Mammary epithelial cell (primary cell): ENCODE measurements at places on chromosomes 5 and 9.

DNA sequence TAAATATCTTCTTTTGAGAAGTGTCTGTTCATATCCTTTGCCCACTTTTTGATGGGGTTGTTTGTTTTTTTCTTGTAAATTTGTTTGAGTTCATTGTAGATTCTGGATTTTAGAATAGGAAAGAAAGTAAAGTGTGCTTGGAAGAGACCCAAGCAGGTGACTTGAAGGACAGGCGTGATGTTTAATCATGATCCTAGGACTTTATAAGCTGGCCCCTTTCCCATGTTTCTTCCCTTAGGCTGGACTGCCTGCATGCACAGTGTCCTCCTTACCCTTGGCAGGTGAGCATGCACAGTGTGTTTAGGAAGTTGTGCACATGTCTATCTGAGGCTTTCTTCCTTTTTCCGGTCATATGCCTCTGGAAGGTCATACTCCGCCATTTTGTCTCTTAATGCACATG, 61.3 kb downstream of the ISOC1 start:
- DNase-seq, result no peak

GRCh38 chr9:14236591-14236990, 77.3 kb downstream of the NFIB start:
- no peak for DNase-seq

DNA sequence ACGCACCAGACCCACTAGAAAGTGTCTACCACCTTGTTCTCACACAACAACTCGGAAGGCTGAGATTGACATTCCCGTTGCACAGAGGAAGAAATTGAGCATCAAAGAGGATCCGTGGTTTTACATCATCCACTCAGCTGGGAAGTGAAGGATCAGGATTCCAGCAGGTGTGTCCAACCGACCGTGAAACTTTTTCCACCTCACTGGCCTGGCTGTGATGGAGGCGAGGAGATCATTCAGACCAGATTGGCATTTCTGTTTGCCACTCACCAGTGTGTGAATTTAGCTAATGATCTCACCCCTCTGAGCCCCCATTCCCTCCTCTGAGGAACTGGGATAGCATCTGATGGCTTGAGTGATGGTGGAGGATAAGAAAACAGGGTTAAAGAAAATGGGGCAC, 46.7 kb upstream of the CPLX2 start:
- no peak for DNase-seq

- peak; percentile 27 for DNase-seq
These were observed 31.1 kb downstream of the SLC35A4 start for GRCh38 chr5:140595538-140596300.

GRCh38 chr9:107465467-107466451, 23.8 kb downstream of the KLF4 start:
- peak; percentile 50 for DNase-seq

DNA sequence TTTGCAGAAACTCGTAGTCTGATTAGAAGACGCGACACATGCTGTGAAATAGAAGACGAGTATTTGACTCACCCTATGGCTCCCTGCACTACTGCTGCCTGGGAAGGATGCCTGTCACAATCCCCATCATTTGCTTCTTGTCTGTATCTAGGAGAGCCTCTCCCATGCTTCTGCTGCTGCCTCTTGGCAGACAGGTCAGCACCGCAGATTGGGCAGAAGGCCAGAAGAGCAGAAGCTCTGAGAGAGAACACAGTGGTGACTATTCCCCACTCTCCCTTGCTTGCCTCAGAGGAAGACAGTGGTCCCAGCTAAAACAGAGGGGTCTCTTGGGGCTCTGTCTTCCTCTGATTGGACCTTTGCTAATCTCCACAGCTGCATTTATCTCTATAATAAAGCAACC, 84.0 kb upstream of the SMIM32 start:
- DNase-seq, result no peak

DNA sequence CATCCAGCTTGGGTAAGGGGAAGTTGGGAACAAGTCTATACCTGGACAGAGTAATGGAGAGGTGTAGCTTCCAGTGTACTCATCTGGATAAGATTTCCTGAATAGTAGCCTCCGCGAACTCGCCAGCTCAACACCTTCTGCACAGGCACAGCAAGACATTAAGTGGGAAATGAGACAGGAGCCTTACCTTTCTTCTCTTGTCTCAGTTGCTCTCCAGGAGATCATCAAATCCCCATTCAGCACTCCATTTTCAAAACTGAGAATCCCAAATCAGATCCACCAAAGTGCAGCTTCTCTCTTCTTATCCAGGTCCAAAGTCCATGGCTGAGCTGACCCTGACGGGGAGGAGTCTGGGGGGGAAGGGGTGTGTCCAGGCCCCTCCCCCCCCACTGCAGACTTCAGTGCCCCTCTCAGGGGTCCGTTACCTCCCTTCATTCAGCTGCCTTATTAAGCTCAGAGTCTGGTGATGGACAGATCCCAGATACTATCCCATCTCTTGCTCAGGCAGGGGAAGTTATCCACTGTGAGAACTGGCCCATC, 5.9 kb upstream of the MGAT1 start:
- peak; percentile 40 for DNase-seq

DNA sequence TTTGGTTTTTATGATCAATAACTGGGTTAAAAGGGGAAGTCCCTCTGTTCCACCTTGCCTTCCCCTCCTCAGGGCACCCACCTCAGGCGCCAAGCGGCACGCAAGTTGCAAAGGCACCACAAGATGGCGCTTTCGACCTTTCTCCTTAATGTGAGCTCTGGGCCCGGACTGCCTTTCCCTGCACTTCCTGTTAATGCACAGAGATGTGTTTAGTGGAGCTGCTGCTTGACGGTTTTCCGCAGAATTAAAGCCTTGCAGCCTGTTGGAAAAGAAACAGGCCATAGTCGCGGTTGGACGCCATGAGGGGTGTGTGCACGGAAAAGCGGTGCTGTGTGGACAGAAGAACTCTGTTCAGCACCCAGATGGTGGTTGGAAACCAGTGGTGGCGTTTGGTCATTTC, 17.9 kb downstream of the CXCL14 start:
- peak; percentile 55 for DNase-seq

GRCh38 chr5:132812781-132813598, at the start of gene SOWAHA:
SOWAHA (plus strand) TSS chr5:132813302; CDS start chr5:132813622, 320 bp downstream.
- DNase-seq, result no peak

- peak; percentile 51 for DNase-seq
These were observed 68.9 kb downstream of the PRDM6 start for GRCh38 chr5:123157791-123158581.

DNA sequence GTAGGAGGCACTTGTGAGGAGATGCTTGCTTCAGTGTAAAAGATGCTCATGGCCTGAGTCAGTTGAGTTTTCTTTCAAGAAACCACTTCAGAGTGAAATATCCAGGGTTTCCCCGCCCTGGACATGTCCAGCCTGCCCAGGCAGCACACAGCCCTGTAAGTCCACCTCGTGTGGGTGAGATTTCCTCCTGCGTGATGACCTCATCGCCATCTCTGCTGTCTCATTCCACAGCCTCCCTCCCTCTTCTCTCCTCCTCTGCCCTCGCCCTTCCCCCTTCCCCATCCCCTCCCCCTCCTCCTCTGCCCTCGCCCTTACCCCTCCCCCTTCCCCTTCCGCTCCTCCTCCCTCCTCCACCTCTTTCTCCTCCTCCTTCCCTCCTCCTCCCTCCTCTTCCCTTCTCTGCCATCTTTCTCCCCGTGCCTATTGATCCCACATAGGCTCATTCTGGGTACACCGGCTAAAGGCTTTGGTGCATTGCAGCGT, 34.0 kb upstream of the NCS1 start:
- DNase-seq, result peak; percentile 97

DNA sequence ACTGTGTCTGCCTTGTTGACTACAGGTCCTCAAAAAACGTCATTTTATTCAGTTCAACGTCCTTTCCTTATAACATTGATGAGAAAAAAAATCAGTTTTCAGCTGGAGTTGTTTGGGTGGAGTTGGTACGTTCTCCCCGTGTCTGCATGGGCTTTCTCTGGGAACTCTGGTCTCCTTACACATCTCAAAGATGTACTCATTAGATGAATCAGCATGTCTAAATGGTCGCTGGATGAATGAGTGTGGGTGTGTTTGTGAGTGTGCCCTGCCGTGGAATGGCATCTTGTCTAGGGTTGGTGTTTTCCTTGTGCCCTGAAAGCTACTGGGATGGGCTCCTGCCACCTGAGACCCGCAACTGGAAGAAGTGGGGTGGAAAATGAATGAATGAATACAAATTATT, 30.1 kb downstream of the EGR1 start:
- DNase-seq, result peak; percentile 51

DNA sequence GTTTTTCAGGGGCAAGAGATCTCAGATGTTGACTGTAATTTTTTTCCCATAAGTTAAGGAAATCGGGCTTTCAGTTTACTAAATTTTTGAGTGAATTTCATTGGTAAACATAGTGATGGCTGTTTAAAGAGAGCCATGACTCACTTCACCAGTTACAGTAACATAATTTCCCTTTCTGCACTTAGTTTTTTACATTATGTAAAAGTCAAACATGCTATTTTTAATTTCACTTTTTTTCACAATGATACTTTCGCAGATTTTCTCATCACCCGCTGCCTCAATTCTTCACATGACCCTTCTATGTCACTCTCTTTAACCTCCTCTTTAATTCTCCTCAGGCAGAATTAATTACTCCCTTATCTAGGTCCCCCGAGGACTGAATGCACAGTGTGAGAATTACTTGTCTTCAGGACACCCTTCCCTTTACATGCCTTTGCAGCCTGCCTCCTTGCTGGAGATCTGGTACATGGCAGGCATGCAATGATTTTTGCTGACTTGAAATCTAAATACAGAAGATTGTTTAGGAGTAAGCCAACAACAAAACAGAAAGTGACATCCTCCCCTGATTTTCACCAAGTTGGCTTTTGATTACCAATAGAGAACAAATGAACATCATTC, 217.5 kb upstream of the S1PR3 start:
- DNase-seq, result no peak

- no peak for DNase-seq
These were observed 369.4 kb upstream of the DMAC1 start for GRCh38 chr9:8168916-8169438.

DNA sequence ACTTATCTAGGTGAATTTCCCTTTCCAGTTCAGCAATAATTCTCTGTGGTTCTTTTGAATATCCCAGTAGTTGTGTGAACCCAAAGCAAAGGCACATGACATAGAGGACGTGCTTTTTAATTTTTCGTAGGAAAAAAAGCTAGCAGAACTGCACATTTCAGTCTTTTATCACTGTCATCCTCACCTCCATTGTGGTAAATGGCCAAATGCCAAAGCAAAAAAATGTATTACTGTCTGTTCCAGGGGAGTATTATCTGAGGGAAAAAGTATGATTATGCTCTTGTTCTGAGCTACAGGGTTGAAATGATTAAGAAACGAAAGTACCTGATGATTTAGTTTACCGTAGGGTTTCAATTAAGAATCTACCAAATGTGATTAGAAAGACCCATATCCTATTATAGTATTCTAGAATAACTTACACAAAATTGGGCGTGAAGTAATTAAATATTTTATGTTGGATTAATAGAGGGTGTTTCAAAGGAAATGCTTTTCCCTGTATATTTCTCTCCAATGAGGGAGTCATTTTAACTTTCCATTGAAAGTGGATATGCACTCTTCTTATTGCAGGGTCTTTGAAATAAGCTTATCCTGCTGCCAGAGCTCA, 62.7 kb downstream of the CAVIN4 start:
- DNase-seq, result no peak

- DNase-seq, result no peak
These were observed 1967.1 kb upstream of the WWC1 start for GRCh38 chr5:166324372-166324771.

GRCh38 chr9:79257228-79257781, 314.5 kb upstream of the TLE4 start:
- DNase-seq, result no peak

GRCh38 chr9:98311541-98311940, 56.1 kb upstream of the TBC1D2 start:
- DNase-seq, result no peak
